Neural progenitor cell (in vitro differentiated cells): ENCODE measurements at places on chromosomes 2 and 18. TPM values are rescaled to one million over a fixed set of nuclear protein-coding genes. Genes with fewer than 3 reads are reported as not detected.

- H3K4me1 ChIP-seq, result no peaks in the 10 kb centered on the region
- no peaks in the 10 kb centered on the region for H3K36me3 ChIP-seq
- DNase-seq, result no peak
- H3K27me3 ChIP-seq, result no peaks in the 10 kb centered on the region
- no peak overlapping the region for H3K4me3 ChIP-seq
- no peak overlapping the region for H3K27ac ChIP-seq
Observed at GRCh38 chr2:83826577-83826976, 632.5 kb downstream of the SUCLG1 start.

- no peak for DNase-seq
- H3K27me3 ChIP-seq, result no peaks in the 10 kb centered on the region
- peaks cover 3% of the 10 kb centered on the region for H3K36me3 ChIP-seq
- H3K4me3 ChIP-seq, result no peak overlapping the region
Observed at GRCh38 chr2:238345297-238345968, 25.1 kb downstream of the TRAF3IP1 start.

GRCh38 chr2:223725494-223725893 lies 111.9 kb downstream of the AP1S3 start:
- peaks cover 19% of the 10 kb centered on the region for H3K4me1 ChIP-seq
- H3K36me3 ChIP-seq, result no peaks in the 10 kb centered on the region
- H3K4me3 ChIP-seq, result no peak overlapping the region
- no peaks in the 10 kb centered on the region for H3K27me3 ChIP-seq
- no peak overlapping the region for H3K27ac ChIP-seq

DNA sequence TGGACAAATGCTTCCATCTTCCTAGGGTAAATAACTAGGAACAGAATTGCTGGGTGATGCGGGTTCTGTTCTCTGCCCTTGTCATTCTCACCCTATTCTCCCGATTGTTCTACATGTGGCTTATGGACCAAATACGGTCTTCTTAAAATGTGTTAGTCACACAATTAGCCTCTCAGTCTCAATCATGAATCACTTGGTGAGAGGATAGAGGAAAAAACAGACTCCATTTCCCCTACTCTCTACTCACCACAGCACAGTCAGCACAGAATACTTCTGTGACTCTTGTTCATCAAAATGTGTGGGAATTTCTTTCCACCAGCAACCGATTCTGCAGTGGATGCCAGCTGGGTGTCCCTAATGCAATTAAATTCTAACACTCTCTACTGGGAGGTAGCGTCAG lies 125.2 kb downstream of the SH3BP4 start:
- H3K4me3 ChIP-seq, result no peak overlapping the region
- DNase-seq, result no peak
- peaks cover 15% of the 10 kb centered on the region for H3K4me1 ChIP-seq
- H3K27me3 ChIP-seq, result no peaks in the 10 kb centered on the region
- no peaks in the 10 kb centered on the region for H3K36me3 ChIP-seq
- H3K27ac ChIP-seq, result no peak overlapping the region

- peaks cover 27% of the 10 kb centered on the region for H3K27me3 ChIP-seq
- no peaks in the 10 kb centered on the region for H3K36me3 ChIP-seq
- DNase-seq, result no peak
- H3K4me1 ChIP-seq, result peaks cover 24% of the 10 kb centered on the region
- H3K27ac ChIP-seq, result no peak overlapping the region
- peak overlapping the region; percentile 76 for H3K4me3 ChIP-seq
Observed at GRCh38 chr2:85133751-85134254, 611 bp downstream of the TCF7L1 start.

- H3K27ac ChIP-seq, result no peak overlapping the region
- no peak overlapping the region for H3K4me3 ChIP-seq
- DNase-seq, result no peak
- no peaks in the 10 kb centered on the region for H3K27me3 ChIP-seq
- H3K36me3 ChIP-seq, result no peaks in the 10 kb centered on the region
- H3K4me1 ChIP-seq, result no peaks in the 10 kb centered on the region
Observed at GRCh38 chr2:17327649-17328048, 190.6 kb downstream of the RAD51AP2 start.

- no peaks in the 10 kb centered on the region for H3K36me3 ChIP-seq
- no peak overlapping the region for H3K27ac ChIP-seq
- no peak for DNase-seq
- H3K4me3 ChIP-seq, result no peak overlapping the region
- H3K4me1 ChIP-seq, result peaks cover 11% of the 10 kb centered on the region
Observed at GRCh38 chr2:20568501-20569463, 82.1 kb downstream of the HS1BP3 start.

DNA sequence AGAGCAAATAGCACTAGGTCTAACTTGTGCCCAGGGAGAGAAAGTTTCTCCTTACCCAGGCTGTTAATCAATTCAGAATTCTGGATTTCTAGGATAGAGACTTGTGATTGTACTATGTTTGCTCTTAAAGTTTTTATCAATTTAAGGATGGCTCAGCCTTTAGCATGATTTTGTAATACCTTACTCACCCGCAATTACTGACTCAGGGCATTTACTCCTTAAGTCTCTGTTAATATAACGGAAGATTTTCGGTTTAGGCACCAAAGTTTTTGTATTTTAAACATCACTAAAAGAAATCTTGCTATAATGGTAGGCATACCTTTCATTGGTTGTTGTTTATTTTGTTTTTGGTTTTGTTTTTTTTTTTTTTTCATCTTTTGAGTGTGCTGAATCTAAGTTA lies 358.2 kb downstream of the RBM43 start:
- H3K27me3 ChIP-seq, result no peaks in the 10 kb centered on the region
- DNase-seq, result no peak
- no peaks in the 10 kb centered on the region for H3K4me1 ChIP-seq
- H3K36me3 ChIP-seq, result no peaks in the 10 kb centered on the region
- H3K27ac ChIP-seq, result no peak overlapping the region
- H3K4me3 ChIP-seq, result no peak overlapping the region

- no peaks in the 10 kb centered on the region for H3K36me3 ChIP-seq
- no peaks in the 10 kb centered on the region for H3K4me1 ChIP-seq
- DNase-seq, result no peak
- no peaks in the 10 kb centered on the region for H3K27me3 ChIP-seq
- H3K4me3 ChIP-seq, result no peak within 1 kb of the TSS
Observed at GRCh38 chr2:143128681-143129580, at the start of gene ARHGAP15. TSS of gene ARHGAP15 (plus strand) at chr2:143129419.

GRCh38 chr2:145038041-145038525 lies 518.2 kb upstream of the ZEB2 start:
- no peak for DNase-seq
- no peaks in the 10 kb centered on the region for H3K36me3 ChIP-seq
- H3K4me3 ChIP-seq, result no peak overlapping the region
- H3K27ac ChIP-seq, result no peak overlapping the region
- no peaks in the 10 kb centered on the region for H3K4me1 ChIP-seq
- no peaks in the 10 kb centered on the region for H3K27me3 ChIP-seq

Gene KLHL41
- 0.06 and 0.31 TPM in 2 replicates for total RNA-seq

Gene TGFA
- 0.37 TPM in 1 of 2 replicates, not detected in the other for total RNA-seq

Gene ARMC9
- total RNA-seq, result 42.8 and 45.8 TPM in 2 replicates

Gene SLC5A7
- total RNA-seq, result 0.03 and 0.04 TPM in 2 replicates

Gene UGT1A8
- not detected in 2 replicates for total RNA-seq
